ENCODE measurements at places on chromosomes 12 and 14. TPM values are rescaled to one million over a fixed set of nuclear protein-coding genes. Genes with fewer than 3 reads are reported as not detected.
A peak's percentile ranks its signal among the peaks of the same experiment; 100 is the strongest.

Gene COX8C
- total RNA-seq = not detected

Gene EGLN3
- total RNA-seq = 62.4 TPM

Gene MYRFL
- total RNA-seq = 0.36 TPM

Gene PTCSC3
- not detected for total RNA-seq

Gene KRT85
- total RNA-seq = not detected

GRCh38 chr14:79629411-79630287 is 581.7 kb downstream of the DIO2 start:
- no peak for DNase-seq

DNA sequence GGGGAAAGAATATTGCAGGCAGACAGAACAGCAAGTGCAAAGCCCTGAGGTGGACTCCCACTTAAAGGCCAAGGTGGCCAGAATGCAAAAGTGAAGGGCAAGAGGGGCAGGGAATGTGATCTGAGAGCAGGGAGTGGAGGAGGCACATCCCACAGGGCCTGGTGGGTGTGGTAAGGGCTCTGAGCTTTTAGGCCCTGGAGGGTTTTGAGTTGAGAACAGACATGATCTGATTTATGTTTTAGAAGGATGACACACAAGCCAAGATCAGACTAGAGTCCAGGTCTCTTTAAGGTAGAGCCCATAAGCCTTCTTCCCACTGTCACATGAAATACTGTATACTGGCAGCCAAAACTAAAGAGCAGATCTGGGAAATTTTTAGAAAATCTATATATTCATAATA is 162.5 kb downstream of the SLC38A4 start:
- no peak for DNase-seq

GRCh38 chr14:103656756-103657133 is 27.7 kb downstream of the KLC1 start:
- no peak for DNase-seq

- DNase-seq = no peak
These were observed 253.3 kb downstream of the ATXN7L3B start for GRCh38 chr12:74790931-74791330.

GRCh38 chr12:53048033-53048779 is 1.7 kb upstream of the TNS2 start:
- peak; percentile 93 for DNase-seq

- DNase-seq = no peak
These were observed 190.4 kb upstream of the DIO3 start for GRCh38 chr14:101370593-101371569.

DNA sequence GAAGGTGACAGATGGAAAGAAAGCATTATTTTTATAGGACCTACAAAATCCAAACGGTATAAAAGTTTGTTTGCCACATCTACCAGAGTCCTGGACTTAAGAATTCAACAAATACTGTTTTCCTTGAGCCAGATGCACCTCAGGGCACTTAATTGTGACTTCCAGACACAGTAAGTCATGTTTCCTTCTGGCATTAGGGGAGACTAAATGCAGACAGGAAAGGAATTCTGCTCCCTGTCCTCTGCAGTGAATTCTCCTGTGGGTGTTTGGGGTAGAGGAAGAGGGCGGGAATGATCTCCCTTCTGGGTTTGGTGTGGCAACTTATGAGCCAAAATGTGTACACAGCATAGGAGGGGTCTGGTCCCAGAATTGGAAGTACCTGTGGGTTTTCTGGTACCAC is 93.9 kb upstream of the ZDHHC17 start:
- DNase-seq = no peak

DNA sequence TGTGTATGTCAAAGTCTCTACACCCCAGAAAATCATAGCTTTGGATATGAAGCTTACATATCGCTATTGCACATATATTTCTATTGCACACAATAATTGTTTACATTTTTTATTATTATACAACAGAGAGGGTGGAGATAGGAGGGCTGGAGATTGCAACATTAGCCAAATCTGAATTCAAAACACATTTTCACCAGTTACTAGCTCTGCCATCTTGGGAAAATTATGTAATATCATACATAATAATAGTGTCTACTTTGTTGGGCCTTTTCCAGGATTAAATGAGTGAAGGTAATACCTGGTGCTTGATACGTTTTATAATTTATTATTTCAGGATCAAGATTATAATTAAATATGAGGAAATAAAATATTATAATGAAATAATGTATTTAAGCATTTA is 507.4 kb upstream of the TBX3 start:
- DNase-seq = no peak

Gene MSRB3
- 125 TPM for total RNA-seq

DNA sequence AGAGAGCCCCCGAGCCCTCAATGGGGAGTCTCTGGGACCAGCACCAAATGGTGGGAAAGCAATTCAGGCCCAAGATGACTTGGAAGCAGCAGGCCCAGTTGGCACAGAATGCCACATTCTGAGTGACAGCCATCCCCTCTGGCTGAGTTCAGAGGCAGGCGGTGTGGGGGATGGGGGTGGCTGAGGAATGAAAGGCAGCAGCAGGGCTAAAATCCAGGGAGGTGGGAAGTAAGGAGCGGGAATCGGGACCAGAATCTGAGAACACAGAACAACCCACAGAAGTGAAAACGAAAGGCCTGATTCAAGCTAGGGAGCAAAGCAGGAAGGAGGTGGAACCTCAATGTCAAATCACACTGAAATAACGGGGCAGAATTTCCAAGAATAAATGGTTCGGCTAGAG is 171.2 kb downstream of the CALM1 start:
- no peak for DNase-seq

Gene IL23A
- total RNA-seq = not detected

GRCh38 chr12:85662207-85662602 is 174.0 kb downstream of the RASSF9 start:
- DNase-seq = no peak

GRCh38 chr12:120713861-120714482 is 3.7 kb downstream of the UNC119B start:
- peak; percentile 59 for DNase-seq

DNA sequence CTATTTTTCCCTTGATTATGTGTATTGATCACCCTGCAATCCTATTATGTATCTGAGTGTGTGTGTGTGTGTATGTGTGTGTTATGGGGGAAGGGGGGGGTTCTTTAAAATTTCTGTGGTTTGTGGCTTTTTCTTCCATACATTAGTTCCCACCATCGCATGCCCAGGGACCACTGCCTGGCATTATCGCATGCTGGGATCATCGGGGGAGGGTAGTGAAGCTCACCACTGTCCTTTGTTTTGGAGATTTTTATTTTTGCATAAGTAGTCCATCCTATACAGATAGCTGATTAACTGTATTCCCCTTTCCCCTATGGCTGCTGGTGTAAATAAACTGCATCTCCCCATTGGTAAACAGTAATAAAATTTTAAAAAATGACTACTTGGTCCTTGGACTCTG is 3.4 kb downstream of the ATXN7L3B start:
- no peak for DNase-seq

DNA sequence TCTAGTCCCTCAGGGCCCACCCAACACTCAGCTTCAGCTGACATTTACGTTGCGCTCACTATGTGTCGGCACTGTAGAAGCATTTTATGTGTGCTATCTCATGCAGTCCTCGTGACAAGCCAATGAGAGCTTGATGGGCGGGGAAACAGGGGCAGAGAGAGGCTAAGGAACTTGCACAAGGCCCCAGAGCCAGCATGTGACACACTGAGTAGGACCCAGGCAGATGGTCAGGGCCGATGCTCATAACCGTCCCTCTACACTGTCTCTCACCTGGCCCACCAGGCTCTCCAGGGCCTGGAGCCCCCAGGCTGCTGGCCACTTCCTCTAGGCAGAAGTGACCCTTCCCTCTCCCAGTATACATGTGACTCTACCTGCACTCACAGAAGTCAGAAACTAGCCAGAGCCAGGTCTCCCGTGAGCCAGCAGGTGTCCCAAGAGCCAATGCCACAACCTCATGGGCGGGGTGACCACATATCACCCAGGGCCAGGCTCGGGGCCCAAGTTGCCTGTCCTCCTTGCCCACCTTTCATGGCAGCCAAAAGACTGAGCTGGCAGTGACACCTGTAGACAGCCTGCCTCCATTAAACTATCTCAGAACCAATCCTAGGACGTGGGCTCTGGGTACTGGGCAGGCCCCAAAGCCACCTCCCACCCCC is 38.3 kb downstream of the TTC7B start:
- no peak for DNase-seq

DNA sequence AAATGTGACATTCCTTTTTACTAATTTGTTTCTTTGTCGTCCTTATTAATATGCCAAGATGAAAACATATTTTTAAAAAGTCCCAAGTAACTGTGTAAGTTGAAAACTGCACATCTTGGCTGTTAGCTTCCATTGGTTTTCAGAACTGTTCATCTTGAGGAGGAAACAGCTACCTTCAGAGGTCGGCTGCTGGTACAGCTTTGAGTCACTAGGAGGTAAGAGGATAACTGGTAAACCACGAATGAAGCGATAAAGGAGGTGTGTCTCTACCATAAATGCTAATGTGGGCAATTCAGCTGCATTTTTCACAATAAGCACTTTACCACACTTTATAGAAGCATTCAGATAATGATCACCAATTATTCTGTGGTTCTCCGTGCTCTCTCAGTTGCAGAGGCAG is 137.5 kb upstream of the KRAS start:
- no peak for DNase-seq

- DNase-seq = no peak
These were observed 4.3 kb upstream of the PTGDR start for GRCh38 chr14:52263190-52263589.

Gene ACOT6
- not detected for total RNA-seq

DNA sequence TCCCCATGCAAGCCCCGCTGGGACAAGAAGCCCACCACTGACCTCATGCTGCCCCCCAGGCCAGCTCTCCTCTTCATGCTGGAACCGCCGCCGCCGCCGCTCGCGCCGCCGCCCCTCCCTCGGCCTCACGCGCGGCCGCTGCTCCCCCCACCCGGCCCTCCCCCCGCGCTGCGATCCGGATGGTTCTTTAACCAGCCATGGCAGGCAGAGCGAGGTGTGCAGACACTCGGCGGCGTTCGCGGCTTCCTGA is at the start of gene DCAF5:
DCAF5 (minus strand) TSS at position 218 of the 250 bp plus-strand sequence; CDS start at position 77, 141 bp downstream.
- no peak for DNase-seq

- DNase-seq = no peak
These were observed 8.1 kb upstream of the LHX5 start for GRCh38 chr12:113479590-113480335.

Gene NR4A1
- 115 TPM for total RNA-seq

DNA sequence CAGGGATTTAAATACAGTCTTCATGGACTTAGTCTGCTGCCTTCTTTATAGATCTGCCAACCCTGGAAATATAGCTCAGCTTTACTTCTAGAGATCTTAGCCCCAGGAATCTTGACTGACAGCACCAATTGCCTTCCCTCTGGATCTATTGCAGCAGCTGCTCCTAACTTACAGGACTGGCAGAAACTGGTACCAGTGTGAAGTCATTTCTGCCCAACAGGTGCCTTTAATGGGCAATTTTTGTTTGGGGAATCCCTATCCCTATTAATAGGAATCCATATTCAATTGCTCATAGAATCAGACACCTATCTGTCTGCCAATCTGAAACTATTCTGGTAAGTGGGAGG is 27.2 kb downstream of the SPX start:
- DNase-seq = no peak

GRCh38 chr12:111404362-111405148 is 1.2 kb upstream of the SH2B3 start:
- peak; percentile 71 for DNase-seq

Gene IQSEC3
- 3.6 TPM for total RNA-seq

Gene CHURC1
- 98.2 TPM for total RNA-seq

DNA sequence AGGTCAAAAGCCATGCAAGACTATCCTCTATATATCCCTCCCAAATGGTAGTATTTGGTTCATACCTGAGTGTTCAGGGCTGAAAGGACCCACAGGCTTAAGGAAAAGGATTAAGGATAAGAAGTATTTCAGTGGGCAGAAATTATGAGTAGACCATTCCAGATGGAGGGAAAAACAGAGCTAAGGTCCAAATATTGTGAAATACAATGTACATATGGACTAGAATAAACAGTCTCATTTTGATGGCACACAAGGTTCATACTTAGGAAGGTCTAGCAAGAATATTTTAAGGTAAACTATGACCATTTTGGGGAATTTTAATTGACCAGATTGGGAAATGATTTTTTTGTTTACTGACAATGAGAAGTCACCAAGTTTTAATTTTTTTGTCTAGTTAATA is 124.6 kb downstream of the PRKD1 start:
- no peak for DNase-seq

Gene WSCD2
- total RNA-seq = 1.0 TPM

Gene DLK1
- total RNA-seq = not detected

Gene FGD4
- 12.5 TPM for total RNA-seq

GRCh38 chr12:76375939-76376338 is 27.7 kb upstream of the BBS10 start:
- DNase-seq = no peak

Gene DNAJC22
- total RNA-seq = 0.24 TPM

- DNase-seq = no peak
These were observed 36.8 kb downstream of the PPTC7 start for GRCh38 chr12:110546339-110546738.

Gene DIO2
- total RNA-seq = 1.1 TPM

All from right cardiac atrium (tissue), 5 donors.